ENCODE measurements at places on chromosomes 6 and 20.

DNA sequence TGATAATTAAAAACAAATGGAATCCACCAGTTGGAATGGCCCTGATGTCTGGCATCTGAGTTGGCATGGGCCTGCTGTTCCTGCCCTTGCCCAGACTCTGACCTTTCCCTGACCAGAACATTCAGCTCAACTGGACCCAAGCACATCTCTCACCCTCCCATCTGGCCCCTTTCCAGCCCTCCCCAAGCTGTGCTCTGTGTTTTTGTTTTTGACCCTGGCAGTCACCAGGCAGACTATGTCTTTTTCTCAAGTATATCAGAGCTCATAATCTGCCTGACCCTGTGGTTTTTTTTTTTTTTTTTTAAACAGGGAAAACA lies 117.6 kb downstream of the TRDN start:
- no peak for DNase-seq

DNA sequence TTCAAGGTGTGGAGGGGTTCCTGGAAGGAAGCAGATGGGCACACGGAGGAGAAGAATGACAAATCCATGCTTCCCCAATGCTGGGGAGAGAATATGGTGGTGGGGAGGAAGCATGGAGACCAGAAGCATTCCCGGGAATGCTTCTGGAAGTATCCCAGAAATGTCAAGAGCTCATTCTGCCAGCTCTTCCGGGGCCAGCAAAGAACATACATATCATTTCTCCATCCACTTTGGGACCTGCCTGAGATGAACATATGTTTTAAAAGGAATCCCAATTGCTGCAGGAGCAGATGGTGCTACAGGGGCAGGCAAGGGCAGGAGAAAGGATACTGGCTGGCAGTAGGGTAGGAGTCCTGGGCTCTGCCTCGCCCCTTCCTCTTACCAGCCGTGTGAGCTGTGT lies 37.9 kb upstream of the CCDC167 start:
- DNase-seq, result no peak

DNA sequence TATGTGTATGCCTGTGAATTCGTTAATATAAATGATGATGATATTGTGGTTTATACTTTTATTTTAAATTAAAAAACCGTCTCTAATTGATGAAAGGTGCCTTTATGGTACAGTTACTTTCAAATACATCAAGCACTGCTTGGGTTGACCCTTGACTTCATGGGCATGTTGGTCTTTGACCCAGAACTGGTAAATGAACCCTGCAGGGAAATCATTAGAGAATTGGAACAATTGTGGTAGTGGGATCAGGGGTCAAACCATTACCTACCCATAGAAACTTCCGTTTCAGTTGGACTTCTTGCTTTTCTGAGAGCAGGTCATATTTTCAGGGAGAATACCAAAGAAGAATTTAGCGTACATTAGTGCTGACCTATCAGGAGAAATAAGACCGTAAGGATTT lies 258.0 kb downstream of the TMEM242 start:
- DNase-seq, result no peak

GRCh38 chr6:135583256-135583761 lies 85.8 kb upstream of the AHI1 start:
- DNase-seq, result no peak

DNA sequence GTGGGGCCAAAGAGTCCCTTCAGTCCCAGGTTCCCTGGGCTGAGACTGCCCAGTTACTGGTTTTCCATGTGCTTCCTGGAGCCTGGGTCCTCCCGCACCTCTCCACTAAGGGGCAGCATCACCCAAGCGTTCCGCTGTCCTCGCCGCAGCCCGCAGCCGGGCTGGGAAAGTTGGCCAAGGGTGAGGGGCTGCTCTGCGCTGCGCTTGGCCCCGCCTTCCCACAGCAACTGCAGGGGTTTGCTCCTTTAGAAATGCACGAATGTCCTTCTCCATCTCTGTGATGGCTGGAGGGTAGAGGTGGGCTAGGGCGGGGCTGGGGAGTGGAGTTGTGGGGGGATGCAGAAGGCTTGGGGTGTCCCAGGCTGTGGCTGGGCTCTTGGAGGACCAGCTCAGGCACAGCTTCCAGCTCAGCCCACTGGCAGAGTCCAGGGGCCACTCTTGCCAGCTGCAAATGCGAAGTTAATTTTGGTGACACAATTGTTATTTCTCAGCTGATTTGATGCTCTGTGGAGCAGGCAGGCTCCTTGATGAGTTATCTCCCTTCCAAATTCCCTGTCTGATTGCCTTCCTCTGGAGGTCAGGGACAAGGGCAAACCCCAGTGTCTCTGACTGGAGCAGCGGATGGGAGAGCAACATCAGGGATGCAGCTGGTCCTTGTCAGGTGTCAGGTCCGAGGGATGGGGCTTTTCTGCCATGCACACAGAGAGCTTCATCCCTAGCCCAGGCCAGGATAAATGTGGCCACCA lies 63.2 kb downstream of the NOL4L start:
- DNase-seq, result peak; percentile 85

DNA sequence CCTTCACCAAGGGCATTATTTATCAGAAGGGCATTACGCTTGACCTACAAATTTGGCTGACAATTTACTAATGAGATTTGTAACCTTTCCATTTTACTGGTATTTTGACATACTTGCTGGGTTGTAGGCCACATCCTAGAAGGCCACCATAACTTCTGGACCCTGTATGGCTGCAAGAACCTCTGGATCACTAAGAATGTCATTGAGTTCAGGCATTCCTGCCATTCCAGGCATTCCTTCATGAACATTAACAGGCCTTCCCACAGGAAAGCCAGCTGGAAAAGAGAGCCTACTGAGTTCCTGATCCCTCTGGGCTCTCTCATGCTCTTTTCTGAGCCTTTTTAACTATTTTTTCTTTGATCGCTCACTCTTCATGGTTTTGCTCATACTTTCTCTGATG lies 28.4 kb upstream of the SLC35A1 start:
- DNase-seq, result no peak

DNA sequence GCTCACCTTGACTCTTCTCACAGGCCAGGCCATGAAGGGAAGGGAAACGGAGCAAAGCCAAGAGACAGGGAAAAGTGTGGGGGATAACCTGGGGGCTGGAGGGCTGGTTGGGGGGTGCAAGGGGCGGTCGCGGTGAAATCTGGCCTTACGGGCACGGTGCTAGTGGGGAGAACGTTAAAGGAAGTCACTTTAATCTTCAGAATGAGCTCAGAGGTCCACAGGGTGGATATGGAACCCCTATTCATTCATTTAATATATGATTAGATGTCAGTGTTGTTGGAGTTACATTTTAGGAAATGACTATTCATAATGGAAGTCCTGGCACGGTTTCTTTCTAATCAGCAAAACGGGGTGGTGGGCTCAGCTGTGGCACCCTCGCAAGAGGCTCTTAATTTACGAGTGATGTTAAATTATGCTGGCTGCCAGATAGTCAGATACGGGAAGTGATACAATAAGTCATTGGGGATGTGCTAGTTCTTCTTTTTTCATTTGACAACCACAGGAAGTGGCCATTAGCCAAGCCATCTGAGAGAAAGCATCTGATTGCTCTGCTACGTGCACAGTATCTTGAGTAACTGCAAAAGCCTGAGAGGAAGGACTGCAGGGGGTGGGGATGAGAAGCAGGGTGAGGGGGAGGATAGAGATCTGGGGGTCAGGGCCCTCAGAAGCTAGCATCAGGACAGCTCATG lies 253.0 kb downstream of the QKI start:
- no peak for DNase-seq

DNA sequence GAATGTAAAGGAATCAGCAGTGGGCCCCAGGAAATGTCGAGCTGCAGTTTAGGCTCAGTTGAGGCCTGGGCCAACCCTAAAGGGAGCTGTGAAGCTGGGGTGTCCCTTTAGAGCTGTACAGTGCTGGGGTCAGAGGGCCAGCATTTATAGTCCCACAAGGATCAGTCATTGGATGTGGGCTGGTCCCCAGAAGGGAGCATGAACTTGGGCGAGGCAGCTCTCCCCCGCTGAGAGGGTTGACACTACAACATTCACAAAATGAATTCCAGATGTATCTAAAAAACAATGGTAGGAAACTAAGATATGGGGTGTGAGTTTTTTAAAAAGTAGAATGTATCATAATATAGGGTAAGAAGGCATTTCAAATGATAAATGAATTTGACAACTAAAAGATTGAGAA lies 29.7 kb upstream of the TMX4 start:
- no peak for DNase-seq

- DNase-seq, result no peak
Observed at GRCh38 chr6:151773382-151773781, 34.1 kb upstream of the ESR1 start.

DNA sequence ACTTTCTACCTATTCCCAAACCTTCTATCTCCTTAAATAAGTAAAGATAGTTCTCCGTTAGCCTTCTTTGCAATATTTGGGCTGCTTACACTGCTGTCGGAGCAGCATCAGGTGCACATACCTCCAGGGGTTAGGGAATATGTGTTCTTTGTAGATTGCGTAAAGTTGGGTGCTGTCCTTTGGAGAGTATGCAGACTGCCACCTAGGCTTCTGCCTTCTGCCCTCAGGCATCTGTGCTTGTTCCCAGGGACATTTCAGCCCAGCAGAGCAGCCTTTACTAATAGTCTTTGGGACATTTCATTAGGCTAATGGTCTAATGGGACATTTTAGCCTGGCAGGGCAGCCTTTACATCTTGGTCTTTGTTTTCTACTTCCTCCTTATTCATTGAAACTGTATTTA lies 260.6 kb downstream of the TPBG start:
- no peak for DNase-seq

DNA sequence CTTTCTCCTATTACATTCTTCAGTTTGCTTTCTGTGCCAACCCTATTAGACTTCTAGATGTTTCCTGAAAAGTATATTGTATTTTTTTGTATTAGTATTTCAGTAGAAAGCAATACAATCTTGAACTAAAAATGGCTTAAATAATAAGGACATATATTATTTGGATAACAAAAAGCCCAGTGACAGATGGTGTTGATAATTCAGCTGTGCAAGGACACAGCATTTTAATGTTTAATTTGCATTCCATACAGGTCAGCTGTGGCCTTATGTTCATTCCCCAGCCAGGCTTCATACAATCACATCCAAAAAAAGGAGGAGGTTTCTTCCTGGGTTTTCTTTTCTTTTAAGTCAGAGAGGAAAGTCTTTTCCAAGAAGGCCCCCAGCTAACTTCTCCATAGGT lies 236.9 kb downstream of the CD109 start:
- DNase-seq, result no peak

GRCh38 chr20:1952737-1953530 lies 40.9 kb downstream of the PDYN start:
- DNase-seq, result no peak

GRCh38 chr20:53847139-53847836 lies 223.1 kb downstream of the BCAS1 start:
- DNase-seq, result no peak

GRCh38 chr6:20946022-20946421 lies 411.8 kb downstream of the CDKAL1 start:
- no peak for DNase-seq

GRCh38 chr20:53890443-53891305 lies 179.7 kb downstream of the BCAS1 start:
- no peak for DNase-seq

DNA sequence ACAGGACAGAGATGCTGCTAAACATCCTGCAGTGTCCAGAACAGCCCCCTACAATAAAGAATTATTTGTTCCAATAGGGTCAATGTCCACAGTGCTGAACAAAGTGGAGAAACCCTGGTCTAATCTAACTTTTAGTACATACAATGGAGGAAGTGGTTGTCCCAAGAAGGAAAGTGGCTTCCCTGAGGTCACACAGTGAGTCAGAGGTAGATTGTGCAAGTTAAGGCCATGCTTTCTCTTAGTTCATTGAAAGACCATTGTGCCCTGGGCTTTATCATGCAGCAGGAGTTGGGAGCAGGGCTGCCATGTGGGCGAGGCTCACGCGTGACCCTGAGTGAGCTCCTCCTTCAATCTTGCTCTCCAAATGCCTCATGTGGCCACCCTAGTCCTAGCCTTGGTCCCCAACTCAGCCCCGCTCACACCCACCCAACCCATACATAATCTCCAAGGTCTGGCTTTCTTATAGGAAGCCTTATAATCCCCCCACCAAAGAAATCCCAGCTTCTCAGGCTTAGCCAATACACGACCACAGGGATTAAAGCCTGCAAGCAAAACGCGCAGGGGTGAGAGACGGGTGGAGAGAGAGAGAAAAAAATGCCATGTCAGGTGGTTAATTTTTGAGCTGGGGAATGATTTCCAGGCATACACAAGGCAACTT lies 19.9 kb downstream of the SLC13A3 start:
- DNase-seq, result no peak

DNA sequence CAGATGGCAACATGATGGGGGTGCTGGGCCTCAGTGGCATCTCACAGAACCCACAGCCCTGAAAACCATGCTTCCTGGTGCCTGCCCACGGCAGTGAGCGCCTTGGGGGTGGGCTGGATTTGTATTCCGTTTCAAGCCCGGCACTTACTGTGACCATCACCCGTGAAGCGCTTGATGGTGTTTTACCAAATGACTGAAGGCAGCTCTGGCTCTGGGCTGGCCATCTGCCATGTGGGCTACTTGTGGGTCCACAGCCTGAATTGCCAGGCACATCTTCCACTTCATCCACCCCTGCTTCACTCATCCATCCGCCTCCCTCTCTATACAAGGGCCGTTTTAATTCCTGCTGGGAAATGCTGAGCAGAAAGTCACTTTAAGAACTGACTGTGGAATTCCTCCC lies 250.9 kb upstream of the GMDS start:
- no peak for DNase-seq

GRCh38 chr6:112437058-112437457 lies 89.9 kb downstream of the RFPL4B start:
- no peak for DNase-seq

GRCh38 chr20:24913076-24913628 lies 35.9 kb upstream of the CST7 start:
- no peak for DNase-seq

GRCh38 chr6:38634518-38634917 lies 5.2 kb downstream of the BTBD9 start:
- no peak for DNase-seq

DNA sequence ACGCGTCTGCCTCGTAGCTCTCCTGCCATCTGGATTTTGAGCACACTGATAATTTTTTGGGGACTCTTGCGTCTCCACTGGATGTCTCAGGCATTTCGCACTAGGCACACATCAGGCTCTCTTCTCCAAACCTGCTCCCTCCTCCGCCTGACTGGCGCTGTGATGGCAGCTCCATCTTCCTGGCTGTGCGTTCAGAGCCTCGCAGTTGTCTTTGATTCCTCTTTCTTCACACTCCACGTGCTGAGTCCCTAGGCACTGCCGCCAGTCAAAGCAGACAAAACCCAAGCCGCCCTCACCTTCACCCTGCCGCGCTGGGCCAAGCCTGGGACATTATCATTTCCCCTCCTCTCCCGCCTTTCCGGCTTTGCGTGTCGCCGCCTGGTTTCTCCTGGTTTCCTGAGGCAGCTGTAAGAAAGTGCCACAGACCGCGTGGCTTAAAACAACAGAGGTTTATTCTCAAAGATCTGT lies 778 bp downstream of the PSMG4 start:
- peak; percentile 67 for DNase-seq

All from SK-N-SH (cell line).